ENCODE measurements at places on chromosomes 2 and 18.

- DNase-seq: no peak
Measured at GRCh38 chr18:73728657-73729056, 419.0 kb downstream of the FBXO15 start.

GRCh38 chr2:42971947-42972736 is 179.8 kb upstream of the HAAO start:
- peak; percentile 36 for DNase-seq

GRCh38 chr2:22497789-22498188 is 887.2 kb upstream of the KLHL29 start:
- no peak for DNase-seq

DNA sequence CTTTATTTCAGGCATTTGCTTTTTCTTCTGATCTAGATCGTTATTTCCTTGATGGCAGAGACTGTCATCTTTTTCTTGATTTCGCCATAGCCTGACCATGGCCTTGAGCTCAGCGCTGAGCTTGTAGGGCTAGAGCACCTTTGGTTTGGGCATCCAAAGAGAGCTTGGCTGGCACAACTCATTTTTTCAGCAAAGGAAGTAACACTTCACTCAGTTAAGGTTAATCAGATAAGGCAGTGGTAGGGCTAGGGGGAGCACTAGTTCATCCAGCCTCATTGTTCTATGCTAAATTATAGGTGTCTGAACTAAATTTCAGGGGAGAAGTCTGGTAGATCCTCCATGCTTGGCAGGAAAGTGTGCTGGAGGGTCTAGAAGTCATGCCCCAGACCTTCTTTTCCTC is 125.0 kb downstream of the SETBP1 start:
- DNase-seq: no peak

DNA sequence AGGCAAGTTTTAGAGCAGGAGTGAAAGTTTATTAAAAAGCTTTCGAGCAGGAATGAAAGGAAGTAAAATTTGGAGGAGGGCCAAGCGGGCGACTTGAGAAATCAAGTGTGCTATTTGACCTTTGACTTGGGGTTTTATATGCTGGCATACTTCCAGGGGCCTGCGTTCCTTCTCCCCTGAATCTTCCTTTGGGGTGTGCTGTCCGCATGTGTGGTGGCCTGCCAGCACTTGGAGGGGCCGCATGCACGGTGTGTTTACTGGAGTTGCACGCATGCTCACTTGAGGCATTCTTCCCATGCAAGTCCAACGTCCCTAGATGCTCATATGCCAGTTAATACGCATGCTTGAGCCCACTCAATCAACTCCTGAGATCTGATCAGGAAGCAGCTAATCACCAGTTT is 78.3 kb upstream of the MAP4K4 start:
- DNase-seq: no peak

- no peak for DNase-seq
Measured at GRCh38 chr18:7840411-7840810, 273.3 kb downstream of the PTPRM start.

DNA sequence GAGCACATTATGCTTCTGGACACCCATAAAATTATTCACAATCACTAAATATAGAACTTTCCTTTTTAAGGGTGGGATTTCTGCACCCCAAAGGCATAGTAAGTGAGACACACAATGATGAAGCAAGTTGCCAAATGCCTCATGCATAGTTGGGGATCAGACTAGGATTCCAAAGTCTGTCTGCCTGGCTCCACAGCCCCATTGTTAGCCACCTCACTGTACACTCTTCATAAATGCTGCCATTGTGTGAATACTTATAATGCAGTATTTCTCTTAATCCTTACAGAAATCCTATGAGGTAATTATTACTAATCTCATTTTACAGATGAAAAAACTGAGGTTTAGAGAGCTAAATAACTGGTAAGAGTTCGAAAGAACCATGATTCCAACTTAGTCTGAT is 738.6 kb downstream of the ERBB4 start:
- DNase-seq: no peak

DNA sequence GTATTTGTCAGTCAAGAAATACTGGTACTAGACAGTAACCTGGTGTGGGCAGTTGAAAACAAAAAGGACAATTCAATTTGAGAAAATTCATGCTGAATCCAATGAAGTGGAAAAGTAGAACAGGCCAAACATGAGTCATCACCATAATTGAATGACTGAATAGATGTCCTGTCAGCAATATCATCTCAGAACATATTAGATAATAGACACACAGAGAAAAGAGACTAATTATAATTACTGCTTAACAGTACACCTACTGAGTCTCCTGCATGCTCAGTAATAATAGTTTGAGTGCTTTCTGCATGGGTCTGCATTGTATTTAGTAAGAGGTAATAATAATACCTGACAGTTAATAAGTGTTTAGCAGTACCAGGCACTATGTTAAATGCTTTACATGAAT is 138.6 kb upstream of the ZC3H15 start:
- peak; percentile 4 for DNase-seq

DNA sequence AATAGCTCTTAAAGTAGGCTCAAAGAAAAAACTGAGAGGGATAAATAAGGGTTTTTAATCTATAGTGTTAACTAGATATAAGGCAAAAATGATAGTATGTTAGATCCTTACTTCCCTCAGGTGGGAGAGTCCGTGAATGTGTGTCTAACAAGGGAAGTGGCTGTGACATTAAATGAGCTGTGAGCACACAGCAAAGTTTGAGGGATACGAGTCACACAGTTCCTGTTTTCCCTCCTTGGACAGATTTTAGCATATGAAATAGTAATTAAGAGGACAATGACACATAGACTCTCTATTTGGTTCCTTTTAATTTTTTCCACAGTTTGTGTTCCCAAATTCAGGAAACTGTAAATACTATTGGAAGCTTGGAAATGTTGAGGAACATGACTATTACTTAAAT is 148.4 kb upstream of the CAVIN2 start:
- DNase-seq: no peak

GRCh38 chr2:180247658-180248057 is 240.6 kb upstream of the CWC22 start:
- DNase-seq: no peak

DNA sequence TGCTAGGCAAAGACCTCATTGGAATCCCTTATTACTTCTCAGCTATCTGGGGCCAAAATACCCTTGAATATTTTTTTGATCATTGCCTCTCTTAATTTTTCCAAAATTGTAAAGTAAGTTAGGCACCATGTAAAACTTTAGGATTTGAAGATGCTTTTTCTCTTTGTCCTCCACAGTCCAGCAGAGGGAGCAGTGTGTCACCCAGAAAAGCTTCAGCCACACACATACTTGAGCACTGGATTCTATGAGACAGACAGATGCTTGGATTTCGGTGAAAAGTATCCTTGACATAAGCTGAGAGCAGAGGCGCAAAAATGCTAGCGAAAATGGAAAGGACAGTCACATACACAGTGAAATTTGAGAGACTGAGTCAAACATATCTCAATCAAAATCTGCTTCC is 74.7 kb upstream of the KCNJ3 start:
- peak; percentile 30 for DNase-seq

- DNase-seq: peak; percentile 21
Measured at GRCh38 chr2:164692114-164692513, 70.8 kb upstream of the GRB14 start.

GRCh38 chr2:233114421-233114861 is 54.3 kb downstream of the INPP5D start:
- no peak for DNase-seq

- DNase-seq: no peak
Measured at GRCh38 chr2:106020032-106020431, 174.1 kb downstream of the UXS1 start.

- DNase-seq: no peak
Measured at GRCh38 chr2:69635432-69635831, 8.1 kb downstream of the AAK1 start.

DNA sequence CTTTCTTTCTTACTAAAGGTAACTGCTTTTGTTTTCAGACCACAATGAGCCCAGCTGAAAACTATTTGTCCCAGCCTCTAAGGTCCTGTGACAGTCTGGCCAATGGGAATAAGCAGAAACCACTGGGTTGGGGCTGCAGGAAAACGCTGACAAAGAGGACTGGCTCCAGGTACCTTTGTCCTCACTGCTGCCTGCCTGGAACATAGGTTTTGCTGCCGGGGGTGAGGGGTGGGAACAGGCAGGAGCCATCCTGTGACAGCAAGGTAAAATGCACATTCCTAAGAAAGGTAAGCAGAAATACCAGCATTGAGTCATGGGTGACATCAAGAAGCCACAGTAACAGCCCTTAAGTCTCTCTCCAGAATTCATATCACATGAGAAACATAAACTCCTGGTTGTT is 21.6 kb downstream of the PTPN2 start:
- DNase-seq: no peak

GRCh38 chr18:50340078-50340477 is 34.8 kb upstream of the SKA1 start:
- DNase-seq: no peak

- no peak for DNase-seq
Measured at GRCh38 chr18:68484241-68484640, 230.7 kb downstream of the TMX3 start.

DNA sequence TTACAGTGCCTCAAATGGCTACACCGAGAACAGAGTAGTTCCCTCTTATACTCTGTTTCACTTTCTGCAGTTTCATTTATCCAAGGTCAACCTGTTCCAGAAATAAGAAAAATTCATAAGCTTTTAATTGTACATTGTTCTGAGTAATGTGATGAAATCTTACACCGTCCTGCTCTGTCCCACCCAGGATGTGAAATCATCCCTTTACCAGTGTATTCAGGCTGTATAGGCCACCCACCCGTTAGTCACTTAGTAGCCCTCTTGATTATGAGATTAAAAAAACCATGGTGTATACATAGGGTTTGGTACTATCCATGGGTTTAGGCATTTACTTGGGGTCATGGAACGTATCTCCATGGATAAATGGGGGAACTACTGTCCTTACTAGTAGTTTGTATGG is 29.8 kb downstream of the STARD6 start:
- no peak for DNase-seq

GRCh38 chr2:119291588-119292167 is 68.0 kb downstream of the STEAP3 start:
- DNase-seq: no peak
